ENCODE measurements at places on chromosomes 12 and 14.

GRCh38 chr12:105911966-105912365, 226.8 kb downstream of the NUAK1 start:
- DNase-seq = no peak

- no peak for DNase-seq
These were observed 30.5 kb upstream of the PLEKHG3 start for GRCh38 chr14:64673748-64674147.

DNA sequence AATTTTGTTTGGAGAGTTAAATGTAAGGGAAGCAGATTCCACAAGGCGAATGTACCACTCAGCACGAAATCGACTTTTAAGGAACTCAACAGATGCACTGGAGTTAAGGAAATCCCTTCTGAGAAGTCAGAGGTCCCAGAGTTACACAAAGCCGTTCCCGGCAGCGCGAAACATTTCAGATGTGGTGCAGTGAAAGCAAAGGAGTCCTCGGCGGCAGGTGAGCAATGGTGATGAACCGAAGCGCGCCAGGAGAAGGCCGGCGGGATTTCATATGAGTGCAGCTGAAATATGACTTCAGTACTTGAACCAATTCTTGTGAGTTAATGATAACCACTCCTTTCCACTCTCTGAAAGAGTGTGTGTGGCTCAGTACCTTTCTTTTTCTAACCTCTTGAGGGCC, 183.2 kb downstream of the GRIP1 start:
- no peak for DNase-seq

DNA sequence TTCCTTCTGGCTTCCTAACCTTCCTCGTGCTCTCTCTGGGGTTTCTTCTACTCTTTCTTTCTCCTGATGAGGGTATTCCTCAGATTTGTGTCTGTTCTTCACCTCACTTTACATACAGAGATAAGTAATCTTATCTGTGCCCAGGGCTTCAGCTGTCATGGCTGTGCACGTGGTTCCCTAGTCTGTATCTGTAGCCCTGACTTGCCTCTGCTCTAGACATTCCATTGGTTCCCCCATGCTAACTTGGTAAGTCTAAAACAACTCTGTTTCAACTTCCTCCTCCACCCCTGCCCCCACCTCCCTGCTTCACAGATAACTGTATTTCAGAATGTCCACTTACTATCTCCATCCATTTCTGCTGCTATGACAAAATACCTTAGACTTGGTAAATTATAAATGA, 10.8 kb downstream of the DIP2B start:
- no peak for DNase-seq

GRCh38 chr14:29913566-29913965, 14.1 kb downstream of the PRKD1 start:
- DNase-seq = no peak

DNA sequence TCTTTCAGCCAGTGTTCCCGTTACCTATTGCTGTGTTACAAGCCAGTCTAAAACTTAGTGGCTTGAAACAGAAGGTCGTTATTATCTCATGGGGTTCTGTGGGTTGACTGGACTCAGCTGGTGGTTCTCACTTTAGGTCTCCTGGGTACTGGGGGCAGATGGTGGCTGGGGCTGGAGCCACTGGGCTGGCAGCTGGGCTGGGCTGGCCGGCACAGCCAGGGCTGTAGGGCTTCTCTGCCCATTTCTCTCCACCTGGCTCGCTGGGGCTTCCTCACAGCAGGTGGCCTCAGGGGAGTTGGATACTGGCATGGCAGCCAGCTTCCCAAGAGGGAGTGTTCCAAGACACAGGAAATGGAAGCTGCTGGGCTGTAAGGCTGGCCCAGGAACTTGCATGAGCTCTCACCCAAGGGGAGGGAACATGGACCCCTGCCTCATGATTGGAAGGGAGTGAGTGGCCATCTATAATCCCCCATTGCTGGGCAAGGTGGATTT, 27.0 kb downstream of the TUNAR start:
- no peak for DNase-seq

- DNase-seq = peak; percentile 34
These were observed 53.8 kb downstream of the VCPKMT start for GRCh38 chr14:50062438-50063085.

GRCh38 chr12:9163392-9163791, 44.8 kb downstream of the PZP start:
- no peak for DNase-seq

- DNase-seq = no peak
These were observed 444.9 kb downstream of the TRHDE start for GRCh38 chr12:72717036-72717435.

- peak; percentile 76 for DNase-seq
These were observed 601 bp downstream of the COX14 start for GRCh38 chr12:50112456-50113218.

- no peak for DNase-seq
These were observed 96.3 kb downstream of the ITPK1 start for GRCh38 chr14:93019367-93019843.

DNA sequence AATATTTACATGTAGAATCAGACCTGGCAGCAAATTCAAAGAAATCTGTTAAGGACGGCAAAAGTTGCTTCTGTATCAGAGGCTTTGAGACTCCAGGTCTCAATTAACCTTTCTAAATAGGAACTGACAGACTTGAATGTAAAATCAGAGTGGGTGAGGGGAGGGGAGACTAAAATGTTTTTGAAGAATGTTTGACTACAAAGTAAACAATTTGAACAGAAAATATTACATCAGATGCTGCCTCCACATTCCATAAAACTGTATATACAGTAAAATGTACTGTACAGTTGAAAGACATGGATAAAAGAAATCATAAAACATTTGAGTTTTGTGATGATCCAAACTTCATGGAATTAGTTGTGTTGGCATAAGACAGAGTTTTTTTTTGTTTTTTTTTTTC, 49.5 kb upstream of the POC1B start:
- DNase-seq = no peak

DNA sequence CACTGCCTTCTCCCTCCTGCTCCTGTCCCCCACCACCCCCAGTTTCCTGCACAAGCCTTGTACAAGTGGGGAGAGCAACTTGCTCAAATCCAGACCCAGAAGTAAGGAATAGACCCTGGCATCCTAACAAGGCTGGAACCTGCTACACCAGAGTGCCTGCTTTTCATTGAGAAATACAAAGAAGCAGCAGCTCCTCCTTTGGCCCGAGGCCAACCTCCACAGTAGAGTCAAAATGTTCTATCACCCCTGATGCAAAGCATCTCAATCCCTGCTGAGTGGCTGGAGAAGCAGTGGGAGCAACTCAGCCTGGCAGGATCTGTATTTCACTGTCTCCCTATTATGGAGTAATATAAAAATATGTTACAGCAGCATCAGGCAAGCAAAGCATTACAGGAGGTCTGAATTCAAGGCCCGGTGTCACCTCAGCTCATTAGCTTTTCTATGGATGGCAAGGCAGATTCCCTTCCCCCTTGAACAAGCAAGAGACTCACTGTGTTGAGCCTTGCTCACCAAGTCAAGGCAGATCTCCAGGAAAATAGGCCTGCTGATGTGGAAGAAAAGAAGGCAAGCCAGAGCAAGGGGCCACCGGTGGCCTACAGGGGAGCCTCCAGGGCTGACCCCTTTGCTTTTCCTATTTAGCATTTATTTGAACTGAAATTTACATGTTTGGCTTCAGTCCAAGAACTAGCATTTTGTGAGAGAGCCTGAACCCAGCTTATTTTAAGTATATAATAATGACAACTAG, 186.3 kb upstream of the EGLN3 start:
- DNase-seq = no peak

- DNase-seq = no peak
These were observed 786.1 kb downstream of the TMTC2 start for GRCh38 chr12:83472772-83473171.

GRCh38 chr12:96044017-96044942, 8.9 kb upstream of the LTA4H start:
- no peak for DNase-seq

- no peak for DNase-seq
These were observed 250.0 kb downstream of the PHLDA1 start for GRCh38 chr12:75781532-75782046.

DNA sequence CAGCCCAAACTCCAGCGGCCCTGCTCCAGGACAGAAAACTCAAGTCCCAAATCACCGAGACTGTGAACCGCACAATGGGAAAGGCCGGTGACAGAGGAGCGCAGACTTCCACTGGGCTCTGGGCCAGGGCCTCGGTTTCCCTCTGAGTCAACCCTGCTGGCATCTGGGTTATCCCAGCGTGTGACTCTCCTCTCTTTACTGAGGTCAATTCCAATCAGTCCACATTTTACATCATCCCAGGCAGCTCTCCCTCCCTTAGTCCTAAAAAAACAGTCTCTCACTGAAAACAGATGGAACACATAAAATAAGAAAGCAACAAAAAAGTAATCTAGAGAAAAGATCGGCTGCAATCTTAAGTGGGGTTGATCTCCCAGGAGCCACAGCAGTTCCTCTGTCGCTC, 36.9 kb downstream of the ITPK1 start:
- no peak for DNase-seq

- no peak for DNase-seq
These were observed 905 bp downstream of the CISTR start for GRCh38 chr12:53750812-53751335.

- no peak for DNase-seq
These were observed 397.7 kb upstream of the PRICKLE1 start for GRCh38 chr12:42987216-42987650.

DNA sequence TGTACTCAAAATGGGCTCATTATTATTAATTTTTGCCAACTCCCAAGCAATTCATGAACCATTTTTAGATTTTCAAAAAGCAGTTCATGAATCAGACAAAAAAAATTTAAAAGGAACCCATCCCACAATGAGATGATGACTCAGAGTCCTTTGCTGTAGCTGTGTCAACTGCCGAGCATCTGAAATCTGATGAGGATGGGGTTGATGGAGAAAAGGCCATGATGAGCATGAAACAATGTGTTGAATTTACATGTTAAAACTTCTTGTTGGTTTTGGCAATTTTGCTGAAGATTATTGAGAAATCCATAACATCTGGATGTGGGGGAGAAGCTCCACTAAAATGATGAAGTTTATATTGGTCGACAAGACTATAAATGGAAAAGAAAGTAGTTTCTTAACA, 378.0 kb downstream of the FOXG1 start:
- no peak for DNase-seq

DNA sequence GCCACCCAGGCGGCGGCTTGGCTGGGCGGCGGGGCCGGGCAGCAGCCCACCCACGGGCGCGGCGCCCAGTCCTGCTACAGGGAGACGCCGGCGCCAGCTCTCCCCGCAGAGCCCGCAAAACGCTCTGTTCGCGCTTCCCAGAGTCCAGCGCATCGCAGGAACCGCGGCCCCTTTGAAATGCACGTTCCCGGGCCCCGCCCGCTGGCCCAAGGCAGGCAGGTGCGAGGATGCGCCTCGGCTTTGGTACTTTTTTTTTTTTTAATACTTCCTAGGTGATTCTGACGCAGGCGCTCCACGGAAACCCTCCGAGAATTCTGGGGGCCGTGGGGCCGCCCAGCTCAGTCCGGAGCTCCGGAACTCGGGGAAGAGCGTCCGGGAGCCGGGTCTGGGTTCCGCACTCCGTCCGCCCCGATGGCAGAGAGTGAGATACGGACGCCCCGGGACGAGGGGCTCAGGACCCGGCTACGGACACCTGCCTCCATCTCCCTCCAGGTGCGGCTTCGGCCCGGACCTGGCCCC, 483 bp downstream of the POC1B start:
- peak; percentile 47 for DNase-seq

DNA sequence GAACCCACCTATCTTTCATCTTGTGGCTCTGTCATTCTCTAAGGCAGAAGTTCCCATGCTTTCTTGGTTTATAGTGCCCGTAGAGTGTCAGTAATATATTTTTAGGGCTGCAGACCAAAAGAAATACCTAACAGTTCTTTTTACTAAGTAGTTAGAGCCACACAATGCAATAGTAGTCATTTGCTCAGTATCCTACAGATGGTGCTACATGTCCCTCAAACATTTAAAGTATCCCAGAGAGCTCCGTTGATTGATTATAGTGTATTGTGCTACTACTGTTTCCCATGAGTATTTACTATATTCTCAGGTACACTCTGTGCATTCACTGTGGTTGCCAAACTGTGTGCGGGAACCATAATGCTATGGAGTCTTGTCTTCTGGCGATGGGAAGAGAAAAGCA, 4.7 kb upstream of the PLBD1 start:
- DNase-seq = no peak

GRCh38 chr14:75224561-75224960, 48.1 kb upstream of the TMED10 start:
- DNase-seq = no peak

DNA sequence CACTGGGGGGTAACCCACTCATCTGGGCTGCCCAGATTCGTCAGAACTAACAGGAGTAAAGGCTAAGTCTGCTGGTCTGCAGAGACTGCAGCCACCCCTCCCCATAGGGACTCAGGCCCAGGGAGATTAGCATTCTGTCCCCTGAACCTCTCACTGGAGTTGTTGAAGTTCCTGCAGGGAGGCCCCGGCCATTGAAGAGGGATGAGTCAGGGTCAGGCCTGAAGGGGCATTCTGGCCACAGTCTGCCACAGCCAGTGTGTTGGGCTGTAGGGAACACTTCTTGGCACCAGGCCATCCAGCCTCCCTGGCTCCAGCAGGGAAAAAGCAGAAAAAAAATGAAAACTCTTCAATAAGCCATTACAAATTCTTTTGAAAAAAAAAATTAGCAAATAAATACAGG, 35.3 kb downstream of the KLRK1 start:
- peak; percentile 76 for DNase-seq

- no peak for DNase-seq
These were observed 145.2 kb downstream of the SCARB1 start for GRCh38 chr12:124718458-124718857.

GRCh38 chr14:50603565-50603964, 43.6 kb downstream of the ATL1 start:
- DNase-seq = no peak

GRCh38 chr14:106277503-106277902, 751.1 kb downstream of the TMEM121 start:
- peak; percentile 22 for DNase-seq

- DNase-seq = no peak
These were observed 6.8 kb downstream of the PLEKHG3 start for GRCh38 chr14:64711039-64711438.

GRCh38 chr14:68564191-68564825, 228.6 kb downstream of the ZFP36L1 start:
- DNase-seq = no peak

- no peak for DNase-seq
These were observed 129.3 kb upstream of the HIF1A start for GRCh38 chr14:61565836-61566536.

GRCh38 chr12:16389594-16389993, 42.1 kb downstream of the MGST1 start:
- DNase-seq = peak; percentile 24
